ENCODE measurements at places on chromosomes 7 and 10.

DNA sequence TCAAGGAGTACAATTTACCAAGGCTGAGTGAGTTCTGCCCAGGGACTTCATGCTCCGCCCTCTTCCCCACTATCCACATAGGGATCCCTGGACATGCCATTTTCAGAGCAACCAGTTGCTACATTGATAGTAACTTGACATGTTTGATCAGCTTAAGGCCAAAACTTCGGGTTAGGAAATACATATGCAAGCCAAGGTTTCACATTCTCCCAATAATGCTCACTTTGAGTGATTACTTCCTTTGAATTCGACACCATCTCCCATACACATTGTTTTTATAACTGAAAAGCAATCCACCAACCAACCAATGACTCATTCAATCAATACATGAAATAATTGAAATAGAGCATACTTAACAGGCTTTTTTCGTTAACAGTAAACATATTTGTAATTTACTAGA, 137.9 kb downstream of the GLI3 start:
- no peak for DNase-seq

DNA sequence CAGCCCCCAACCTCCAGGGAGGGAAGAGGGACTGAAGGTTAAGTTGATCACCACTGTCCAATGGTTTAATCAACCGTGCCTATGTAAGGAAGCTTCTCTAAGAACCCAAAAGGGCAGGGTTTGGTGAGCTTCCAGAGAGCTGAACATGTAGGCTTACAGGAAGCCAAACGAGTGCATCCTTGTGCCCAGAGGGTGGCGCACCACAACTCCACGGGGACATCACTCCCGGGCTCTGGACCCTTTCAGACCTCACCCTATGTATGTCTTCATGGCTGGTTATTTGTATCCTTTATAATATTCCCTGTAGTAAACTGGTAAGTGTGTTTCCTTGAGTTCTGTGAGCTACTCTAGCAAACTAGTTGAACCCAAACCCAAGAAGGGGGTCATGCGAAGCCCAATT, 11.5 kb upstream of the NFKB2 start:
- no peak for DNase-seq

DNA sequence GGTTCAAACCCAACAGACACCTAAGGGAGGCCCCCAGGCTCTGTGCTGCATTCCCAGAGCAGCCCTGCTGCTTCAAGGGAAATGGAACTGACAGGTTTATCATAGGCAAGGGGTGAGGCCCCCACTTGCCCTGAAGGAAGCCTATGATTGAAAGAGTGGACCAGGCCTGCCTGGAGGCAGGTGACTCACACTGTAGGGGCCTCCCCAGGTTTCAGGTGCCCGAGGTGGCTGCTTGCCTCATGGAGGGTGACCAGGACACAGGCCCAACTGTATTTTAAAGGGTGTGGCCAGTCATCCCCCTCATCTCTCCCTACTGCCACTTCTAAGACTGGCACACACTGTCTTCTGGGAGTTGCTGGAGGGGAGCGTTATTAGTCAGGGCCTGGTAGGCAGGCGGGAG, 85.4 kb downstream of the ATXN7L1 start:
- no peak for DNase-seq

- no peak for DNase-seq
These were observed 110.8 kb upstream of the PPP2R2D start for GRCh38 chr10:131790021-131790420.

GRCh38 chr7:122304996-122305421, 459 bp upstream of the FEZF1 start:
- no peak for DNase-seq

- no peak for DNase-seq
These were observed 72.6 kb upstream of the TOMM7 start for GRCh38 chr7:22895140-22895827.

DNA sequence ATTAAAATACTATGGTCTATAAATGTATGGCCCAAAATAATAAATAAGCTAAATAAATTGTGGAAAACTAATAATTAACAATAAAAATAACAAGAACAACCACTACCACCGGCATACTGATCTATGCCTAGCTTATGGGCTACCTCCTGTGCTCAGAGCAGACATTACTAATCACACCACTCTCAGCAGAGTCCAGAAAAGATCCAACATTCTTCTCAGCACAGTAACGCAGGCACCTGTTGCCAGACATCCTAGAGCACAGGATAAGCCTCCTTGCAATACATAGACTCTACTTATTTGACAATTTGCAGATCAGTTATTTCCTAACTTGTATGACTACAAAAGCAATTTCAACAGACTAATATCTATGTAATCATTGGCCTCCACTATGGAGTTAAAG, 137.1 kb upstream of the NEBL start:
- DNase-seq, result no peak

DNA sequence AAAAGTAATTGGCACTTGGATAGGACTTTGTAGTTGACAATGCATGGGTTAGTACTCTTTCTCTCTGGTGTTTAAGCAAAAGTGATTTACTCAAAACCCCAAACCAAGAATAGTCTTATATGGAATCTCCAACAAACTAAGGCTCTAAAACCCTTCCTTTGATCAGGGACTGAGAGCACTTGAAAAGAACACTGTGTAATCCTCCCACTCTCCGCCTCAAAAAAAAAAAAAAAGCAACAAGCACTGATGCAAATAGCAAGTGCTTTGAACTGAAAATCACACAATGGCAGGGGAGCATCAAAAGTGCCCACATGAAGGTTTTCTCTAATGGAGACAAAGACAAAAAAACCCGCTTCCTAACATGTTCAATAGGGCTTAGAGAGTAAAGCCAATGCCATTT, 467.9 kb upstream of the AUTS2 start:
- no peak for DNase-seq

GRCh38 chr7:17957871-17958270, 17.6 kb upstream of the SNX13 start:
- DNase-seq, result no peak

DNA sequence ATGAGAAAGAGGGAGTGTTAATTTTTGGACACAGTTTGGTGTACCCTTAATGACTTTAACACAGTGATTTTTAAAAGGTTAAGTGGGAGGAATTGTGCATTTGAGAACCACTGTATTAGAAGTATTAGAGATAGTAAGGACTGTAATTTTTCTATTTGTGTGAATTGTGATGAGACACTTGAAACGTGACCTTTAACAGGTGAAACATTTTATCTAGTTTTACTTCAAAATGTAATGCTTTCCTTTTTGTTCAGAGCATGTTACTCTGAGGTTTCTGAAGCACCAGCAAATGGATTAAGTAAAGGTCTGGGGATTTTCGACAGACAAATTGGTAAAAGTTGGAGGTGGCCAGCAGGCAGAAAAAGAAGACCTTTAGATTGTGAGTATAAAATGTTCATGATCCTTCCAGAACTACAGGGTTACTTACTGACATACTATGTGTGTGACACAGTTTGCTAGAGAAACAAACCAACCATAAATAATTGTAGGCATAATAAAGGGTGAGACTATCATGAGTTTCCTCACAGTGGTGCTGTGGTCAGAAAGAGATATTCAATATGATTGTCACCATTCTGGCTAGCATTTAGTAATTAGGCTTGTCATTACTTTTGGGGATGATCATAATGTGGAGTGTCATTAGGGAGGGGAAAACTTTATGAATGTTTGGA, 26.1 kb downstream of the LCOR start:
- no peak for DNase-seq

GRCh38 chr7:151674161-151674920, 154.6 kb upstream of the RHEB start:
- DNase-seq, result no peak

GRCh38 chr7:136336932-136337331, 359.8 kb upstream of the MTPN start:
- DNase-seq, result no peak

DNA sequence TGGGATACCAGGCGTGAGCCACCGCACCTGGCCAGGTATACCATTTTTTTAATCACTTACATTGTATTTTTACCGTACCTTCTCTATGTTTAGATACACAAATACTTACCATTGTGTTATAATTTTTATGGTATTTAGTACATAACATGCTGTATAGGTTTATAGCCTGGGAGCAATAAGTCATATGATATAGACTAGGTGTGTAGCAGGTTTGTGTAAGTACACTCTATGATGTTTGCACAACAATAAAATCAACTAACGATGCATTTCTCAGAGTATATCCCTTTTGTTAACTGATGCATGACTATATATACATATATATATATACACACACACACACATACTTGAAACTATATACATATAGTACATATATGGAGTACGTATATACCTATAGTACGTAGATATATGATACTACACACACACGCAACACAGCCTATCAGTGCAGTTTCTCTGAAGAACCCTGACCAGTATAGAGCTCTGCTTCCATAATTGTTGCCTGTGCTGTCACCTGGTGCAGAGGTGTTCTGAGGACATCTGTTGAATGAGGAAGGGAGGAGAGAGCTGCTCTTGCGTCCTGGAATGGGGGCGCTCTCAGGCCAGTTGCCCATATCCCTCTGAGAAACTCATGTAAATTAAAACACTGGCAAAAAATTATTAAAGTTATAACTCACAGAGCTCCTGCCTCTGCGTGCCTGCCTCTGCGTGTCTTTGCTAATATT, 315.3 kb downstream of the FGFR2 start:
- no peak for DNase-seq

DNA sequence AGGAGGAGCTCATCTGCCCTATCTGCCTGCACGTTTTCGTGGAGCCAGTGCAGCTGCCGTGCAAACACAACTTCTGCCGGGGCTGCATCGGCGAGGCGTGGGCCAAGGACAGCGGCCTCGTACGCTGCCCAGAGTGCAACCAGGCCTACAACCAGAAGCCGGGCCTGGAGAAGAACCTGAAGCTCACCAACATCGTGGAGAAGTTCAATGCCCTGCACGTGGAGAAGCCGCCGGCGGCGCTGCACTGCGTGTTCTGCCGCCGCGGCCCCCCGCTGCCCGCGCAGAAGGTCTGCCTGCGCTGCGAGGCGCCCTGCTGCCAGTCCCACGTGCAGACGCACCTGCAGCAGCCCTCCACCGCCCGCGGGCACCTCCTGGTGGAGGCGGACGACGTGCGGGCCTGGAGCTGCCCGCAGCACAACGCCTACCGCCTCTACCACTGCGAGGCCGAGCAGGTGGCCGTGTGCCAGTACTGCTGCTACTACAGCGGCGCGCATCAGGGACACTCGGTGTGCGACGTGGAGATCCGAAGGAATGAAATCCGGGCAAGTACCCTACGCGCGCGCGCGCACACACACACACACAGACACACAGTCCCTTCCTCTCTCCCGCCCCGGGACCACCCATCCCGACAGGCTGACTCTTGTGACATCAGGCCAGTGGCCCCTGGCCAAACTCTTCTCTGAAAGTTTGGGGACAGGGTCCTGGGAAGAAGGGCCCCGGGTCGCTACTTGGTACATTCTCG, 538 bp downstream of the TRIM8 start:
- no peak for DNase-seq

GRCh38 chr7:26439521-26440232, 148.0 kb downstream of the SNX10 start:
- no peak for DNase-seq

DNA sequence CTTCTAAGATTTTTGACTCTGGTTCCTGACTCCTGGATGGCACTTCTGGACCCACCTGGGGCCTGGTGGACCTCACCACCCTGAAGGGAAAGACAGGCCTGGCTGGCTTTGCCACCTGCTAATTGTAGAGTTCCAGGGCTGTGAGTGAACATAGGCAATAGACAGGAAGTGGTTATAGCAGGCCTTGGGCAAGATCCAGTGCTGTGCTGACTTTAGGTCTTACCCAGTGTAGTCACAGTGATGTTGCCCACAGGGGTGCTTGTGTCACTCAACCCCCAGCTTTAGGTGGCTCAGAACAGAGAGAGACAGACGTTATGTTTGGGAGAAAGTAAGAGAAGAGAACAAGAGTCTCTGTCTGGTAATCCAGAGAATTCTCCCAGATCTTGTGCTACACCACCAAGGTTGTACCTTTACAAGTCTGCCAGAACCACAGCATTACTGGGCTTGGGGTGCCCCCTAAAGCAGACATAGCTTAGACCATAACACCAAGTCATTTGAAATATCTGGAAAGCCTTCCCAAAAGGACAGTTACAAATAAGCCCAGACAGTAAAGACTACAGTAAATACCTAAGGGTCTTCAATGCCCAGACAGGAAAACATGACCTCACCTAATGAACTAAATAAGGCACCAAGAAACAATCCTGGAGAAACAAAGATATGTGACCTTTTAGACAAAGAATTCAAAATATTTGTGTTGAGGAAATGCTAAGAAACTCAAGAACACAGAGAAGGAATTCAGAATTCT, 303.4 kb downstream of the PCLO start:
- DNase-seq, result no peak

- no peak for DNase-seq
These were observed 281.8 kb downstream of the KCNMA1 start for GRCh38 chr10:77355844-77356243.

DNA sequence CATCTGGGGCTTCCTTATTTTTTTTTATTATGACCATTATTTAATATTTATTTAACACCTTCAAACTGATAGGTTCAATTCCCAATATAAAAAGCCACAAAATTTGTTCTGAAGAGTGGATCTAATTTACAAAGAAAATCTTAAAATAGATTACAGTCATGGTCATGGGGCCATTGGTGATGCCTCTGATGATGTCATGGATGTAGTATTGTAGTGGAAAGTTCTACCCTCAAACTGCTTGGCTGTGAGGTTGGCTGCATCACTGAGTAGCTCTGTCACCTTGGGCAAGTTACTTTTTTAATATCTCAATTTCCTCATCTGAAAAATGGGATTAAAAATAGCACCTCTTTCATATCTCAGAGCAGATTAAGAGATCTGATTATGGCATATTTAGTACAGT, 128.5 kb downstream of the DKK1 start:
- DNase-seq, result no peak

GRCh38 chr7:930975-931758, 23.3 kb downstream of the ADAP1 start:
- DNase-seq, result no peak

GRCh38 chr7:41448104-41448503, 254.8 kb downstream of the INHBA start:
- no peak for DNase-seq

GRCh38 chr10:119807960-119808697, 64.5 kb downstream of the MCMBP start:
- no peak for DNase-seq

DNA sequence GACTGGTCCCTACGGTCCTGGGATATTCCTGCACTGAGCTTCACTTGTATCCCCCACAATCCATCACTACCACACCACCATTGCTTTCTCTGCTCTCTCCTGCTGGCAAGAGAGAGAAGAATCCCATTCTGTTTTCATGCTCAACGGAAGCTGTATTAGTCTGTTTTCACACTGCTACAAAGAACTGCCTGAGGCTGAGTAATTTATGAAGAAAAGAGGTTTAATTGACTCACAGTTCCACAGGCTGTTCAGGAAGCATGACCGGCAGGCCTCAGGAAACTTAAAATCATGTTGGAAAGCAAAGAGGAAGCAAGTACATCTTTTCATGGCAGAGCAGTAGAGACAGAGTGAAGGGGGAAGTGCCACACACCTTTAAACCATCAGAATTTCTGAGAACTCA, 260.4 kb upstream of the LYZL1 start:
- no peak for DNase-seq
